Uterus (tissue), 4 donors: ENCODE measurements at places on chromosomes 12 and 14. TPM values are rescaled to one million over a fixed set of nuclear protein-coding genes. Genes with fewer than 3 reads are reported as not detected.
A peak's percentile ranks its signal among the peaks of the same experiment; 100 is the strongest.

DNA sequence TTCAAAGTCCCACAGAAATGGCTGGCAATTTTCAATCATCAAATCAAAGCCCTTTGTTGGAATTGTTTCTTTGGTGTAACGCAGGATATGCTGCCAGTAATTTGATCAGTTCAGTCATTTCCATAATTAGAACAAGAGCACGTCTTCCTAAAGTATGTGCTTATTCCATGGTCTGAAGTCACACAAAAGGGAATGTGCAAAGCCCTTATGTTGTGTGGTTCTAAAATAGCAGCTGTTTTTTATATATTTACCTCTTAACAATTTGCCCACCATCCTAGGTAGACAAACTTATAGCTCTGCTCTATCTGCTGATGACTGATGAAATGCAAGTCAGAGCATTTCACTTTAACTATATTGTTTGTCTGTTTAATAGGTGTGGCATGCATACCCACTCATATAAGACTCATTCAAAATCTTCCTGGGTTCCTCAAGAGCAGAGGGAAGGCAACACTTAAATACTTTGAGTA lies 176.1 kb upstream of the SLC38A2 start:
- no peaks in the 10 kb centered on the region for H3K36me3 ChIP-seq
- no peak overlapping the region for H3K27ac ChIP-seq
- no peak overlapping the region for H3K4me3 ChIP-seq

DNA sequence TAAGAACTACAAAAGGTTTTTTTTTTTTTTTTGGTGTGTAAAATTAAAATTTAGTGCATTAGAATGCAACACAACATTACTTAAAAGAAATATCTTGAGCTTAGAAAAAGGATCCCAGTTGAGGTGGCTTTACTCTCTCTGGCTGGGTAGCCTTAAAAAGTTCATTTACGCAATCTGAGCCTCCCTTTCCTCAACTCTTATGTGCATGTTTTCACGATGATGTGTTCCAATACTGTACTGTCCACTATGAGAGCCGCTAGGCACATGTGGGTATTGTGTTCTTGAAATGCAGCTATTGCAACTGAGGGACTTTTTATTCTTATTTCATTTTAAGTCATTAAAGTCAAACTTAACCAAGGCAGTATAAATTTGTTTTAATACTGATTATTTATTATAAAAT lies 460.9 kb upstream of the SYT1 start:
- DNase-seq: no peak
- no peaks in the 10 kb centered on the region for H3K27me3 ChIP-seq
- no peak overlapping the region for H3K4me3 ChIP-seq
- no peaks in the 10 kb centered on the region for H3K36me3 ChIP-seq

- no peak for DNase-seq
- no peaks in the 10 kb centered on the region for H3K4me1 ChIP-seq
- no peaks in the 10 kb centered on the region for H3K36me3 ChIP-seq
- H3K4me3 ChIP-seq: no peak overlapping the region
Measured at GRCh38 chr14:100674897-100675619, 51.6 kb upstream of the DLK1 start.

GRCh38 chr14:99230208-99231151 lies 41.5 kb downstream of the BCL11B start:
- H3K4me1 ChIP-seq: no peaks in the 10 kb centered on the region
- H3K36me3 ChIP-seq: no peaks in the 10 kb centered on the region
- H3K27me3 ChIP-seq: peaks cover 8% of the 10 kb centered on the region
- no peak overlapping the region for H3K27ac ChIP-seq
- no peak overlapping the region for H3K4me3 ChIP-seq

DNA sequence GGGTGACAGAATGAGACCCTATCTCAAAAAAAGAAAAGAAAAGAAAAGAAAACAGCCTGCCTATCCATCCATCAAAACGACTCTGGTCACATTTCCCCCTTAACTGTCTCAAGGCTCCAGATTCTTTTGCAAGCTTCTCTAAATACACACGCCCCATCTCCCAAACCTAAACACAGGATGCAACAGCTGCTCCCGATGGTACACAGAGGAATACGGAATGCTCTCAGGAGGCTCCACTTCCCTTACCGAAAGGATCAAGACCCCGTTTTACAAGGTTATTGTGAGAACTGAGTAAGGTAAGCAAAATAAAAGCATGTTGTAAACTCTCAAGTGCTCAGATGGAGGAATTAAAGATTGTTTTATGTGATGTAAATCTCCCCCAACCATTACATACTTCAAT lies 62.3 kb downstream of the NT5DC3 start:
- H3K4me1 ChIP-seq: no peaks in the 10 kb centered on the region
- H3K4me3 ChIP-seq: no peak overlapping the region
- DNase-seq: no peak
- no peak overlapping the region for H3K27ac ChIP-seq
- no peaks in the 10 kb centered on the region for H3K27me3 ChIP-seq

GRCh38 chr12:57095440-57095839 lies 6.5 kb downstream of the NAB2 start:
- DNase-seq: no peak
- peaks cover 22% of the 10 kb centered on the region for H3K4me1 ChIP-seq
- peak overlapping the region; percentile 99 for H3K27ac ChIP-seq

GRCh38 chr12:76346798-76347420 lies 1.3 kb downstream of the BBS10 start:
- no peak for DNase-seq
- no peaks in the 10 kb centered on the region for H3K4me1 ChIP-seq
- no peak overlapping the region for H3K4me3 ChIP-seq
- no peaks in the 10 kb centered on the region for H3K27me3 ChIP-seq
- peak overlapping the region; percentile 86 for H3K27ac ChIP-seq
- H3K36me3 ChIP-seq: no peaks in the 10 kb centered on the region

GRCh38 chr12:41514021-41514777 lies 326.1 kb downstream of the PDZRN4 start:
- no peak overlapping the region for H3K27ac ChIP-seq
- no peaks in the 10 kb centered on the region for H3K27me3 ChIP-seq
- no peaks in the 10 kb centered on the region for H3K4me1 ChIP-seq
- no peak overlapping the region for H3K4me3 ChIP-seq

DNA sequence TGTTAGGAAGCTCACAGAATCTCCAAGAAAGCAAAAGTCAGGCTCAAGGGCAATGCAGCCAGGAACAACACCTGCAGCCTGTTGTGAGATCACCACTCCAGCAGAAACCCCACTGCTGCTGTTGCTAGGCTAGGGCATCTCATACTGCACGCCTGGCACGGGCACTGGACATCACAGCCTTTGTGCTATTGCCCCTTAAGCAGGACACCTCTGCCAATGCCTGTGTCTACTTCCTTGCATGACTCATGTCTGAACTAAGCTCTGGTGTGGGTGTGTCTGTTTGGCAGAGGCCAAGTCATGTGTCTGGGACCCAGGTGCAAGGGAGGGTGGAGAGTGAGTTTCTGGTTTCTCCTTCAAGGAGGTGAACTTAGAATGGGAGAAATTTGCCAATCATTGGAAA lies 10.0 kb upstream of the DDX47 start:
- no peaks in the 10 kb centered on the region for H3K36me3 ChIP-seq
- H3K4me1 ChIP-seq: no peaks in the 10 kb centered on the region
- peak; percentile 71 for DNase-seq
- H3K4me3 ChIP-seq: no peak overlapping the region

DNA sequence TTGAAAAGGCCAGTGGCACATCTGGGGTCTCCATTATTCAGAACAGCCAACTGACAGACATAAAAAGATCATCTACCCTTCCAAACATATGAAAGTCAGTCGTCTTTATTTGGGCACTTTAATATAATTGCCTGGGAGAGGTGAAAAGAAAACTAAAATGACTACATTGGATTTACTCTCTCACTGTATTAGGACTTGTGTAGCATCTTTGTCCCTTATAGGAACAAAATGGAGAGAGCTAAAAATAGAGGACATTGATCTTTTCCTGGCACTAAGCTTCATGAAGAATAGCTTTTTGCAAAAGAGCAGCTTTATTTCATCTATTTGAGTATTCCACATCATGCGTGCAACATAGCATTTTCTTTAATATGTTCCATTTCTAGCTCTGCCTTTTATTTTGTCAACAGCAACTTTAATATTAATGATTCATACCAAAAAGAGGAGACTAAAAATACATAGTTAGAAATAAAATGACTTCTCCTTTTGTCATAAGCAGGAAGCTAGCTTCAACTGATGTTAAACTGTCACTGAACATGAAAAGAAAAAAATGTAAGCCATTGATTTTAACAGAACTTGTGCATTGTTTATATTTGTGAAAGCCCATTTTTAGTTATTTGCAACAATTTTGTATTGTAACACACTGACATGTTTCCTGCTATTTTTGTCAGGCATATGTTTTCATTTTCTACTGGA lies 254.6 kb downstream of the SEC23A start:
- no peak overlapping the region for H3K4me3 ChIP-seq
- H3K27ac ChIP-seq: no peak overlapping the region
- no peaks in the 10 kb centered on the region for H3K36me3 ChIP-seq
- no peaks in the 10 kb centered on the region for H3K27me3 ChIP-seq
- H3K4me1 ChIP-seq: no peaks in the 10 kb centered on the region
- no peak for DNase-seq

DNA sequence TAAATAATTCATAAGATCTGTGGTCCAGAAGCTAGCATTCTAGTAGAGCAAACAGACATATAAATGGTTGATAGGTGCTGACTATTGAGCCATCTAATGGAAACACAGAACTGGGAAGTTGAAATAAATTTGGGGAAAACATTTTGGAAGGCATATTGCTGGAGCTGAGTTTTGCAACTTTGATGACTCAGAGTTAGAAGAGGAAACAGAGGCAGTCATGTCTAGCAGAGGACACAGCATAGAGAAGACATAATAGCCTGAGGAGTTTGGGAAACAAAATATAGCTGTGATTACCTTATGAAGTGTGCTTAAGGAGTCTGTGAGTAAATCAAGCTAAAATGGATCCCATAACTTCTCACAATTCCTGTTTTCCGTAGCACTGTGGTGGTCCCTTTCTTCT lies 86.9 kb upstream of the FLRT2 start:
- H3K4me3 ChIP-seq: no peak overlapping the region
- H3K27ac ChIP-seq: no peak overlapping the region
- H3K36me3 ChIP-seq: no peaks in the 10 kb centered on the region
- DNase-seq: no peak
- no peaks in the 10 kb centered on the region for H3K4me1 ChIP-seq

DNA sequence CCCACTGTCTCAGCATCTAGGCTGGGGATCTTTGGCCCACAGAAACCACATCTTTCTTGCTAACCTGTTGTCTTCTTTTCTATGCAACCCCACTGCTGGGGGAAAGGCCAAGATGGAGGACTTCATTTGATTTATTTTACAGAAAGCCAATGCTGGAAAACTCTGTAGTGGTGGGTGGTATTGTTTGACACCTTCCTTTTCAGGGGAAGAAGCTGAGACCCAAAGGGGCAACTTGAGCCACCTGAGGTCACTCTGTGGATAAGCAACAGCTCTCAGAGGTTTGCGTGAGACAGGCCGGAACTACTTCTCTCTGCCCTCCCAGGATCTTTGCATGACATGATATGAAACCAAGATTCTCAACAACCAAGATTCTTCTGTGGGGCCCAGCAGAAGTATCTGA lies 645.2 kb downstream of the VRK1 start:
- H3K36me3 ChIP-seq: no peaks in the 10 kb centered on the region
- H3K27me3 ChIP-seq: no peaks in the 10 kb centered on the region
- H3K4me1 ChIP-seq: no peaks in the 10 kb centered on the region
- no peak overlapping the region for H3K27ac ChIP-seq
- no peak overlapping the region for H3K4me3 ChIP-seq
- no peak for DNase-seq

- no peaks in the 10 kb centered on the region for H3K4me1 ChIP-seq
- H3K36me3 ChIP-seq: no peaks in the 10 kb centered on the region
- no peak overlapping the region for H3K27ac ChIP-seq
- H3K4me3 ChIP-seq: no peak overlapping the region
- no peaks in the 10 kb centered on the region for H3K27me3 ChIP-seq
Measured at GRCh38 chr12:119036878-119037825, 55.8 kb downstream of the SRRM4 start.

Gene AKAP6
- 14.8 TPM for total RNA-seq

Gene KRT78
- not detected for total RNA-seq

Gene DDX55
- 42.0 TPM for total RNA-seq

Gene WASHC4
- 162 TPM for total RNA-seq

Gene CLEC12A
- total RNA-seq: 1.6 TPM

Gene ISCU
- total RNA-seq: 126 TPM

Gene SSPN
- 40.3 TPM for total RNA-seq

Gene HAL
- 1.1 TPM for total RNA-seq

Gene OLR1
- total RNA-seq: not detected

Gene BDKRB2
- 17.6 TPM for total RNA-seq
